ENCODE measurements at places on chromosomes 6 and 20.

- DNase-seq: no peak
Measured at GRCh38 chr6:137370871-137371633, 123.1 kb downstream of the OLIG3 start.

GRCh38 chr6:43127877-43128276, 43.2 kb upstream of the SRF start:
- DNase-seq: no peak

GRCh38 chr20:16314748-16315159, 258.5 kb downstream of the KIF16B start:
- no peak for DNase-seq

- no peak for DNase-seq
Measured at GRCh38 chr6:128847431-128848210, 35.3 kb upstream of the LAMA2 start.

DNA sequence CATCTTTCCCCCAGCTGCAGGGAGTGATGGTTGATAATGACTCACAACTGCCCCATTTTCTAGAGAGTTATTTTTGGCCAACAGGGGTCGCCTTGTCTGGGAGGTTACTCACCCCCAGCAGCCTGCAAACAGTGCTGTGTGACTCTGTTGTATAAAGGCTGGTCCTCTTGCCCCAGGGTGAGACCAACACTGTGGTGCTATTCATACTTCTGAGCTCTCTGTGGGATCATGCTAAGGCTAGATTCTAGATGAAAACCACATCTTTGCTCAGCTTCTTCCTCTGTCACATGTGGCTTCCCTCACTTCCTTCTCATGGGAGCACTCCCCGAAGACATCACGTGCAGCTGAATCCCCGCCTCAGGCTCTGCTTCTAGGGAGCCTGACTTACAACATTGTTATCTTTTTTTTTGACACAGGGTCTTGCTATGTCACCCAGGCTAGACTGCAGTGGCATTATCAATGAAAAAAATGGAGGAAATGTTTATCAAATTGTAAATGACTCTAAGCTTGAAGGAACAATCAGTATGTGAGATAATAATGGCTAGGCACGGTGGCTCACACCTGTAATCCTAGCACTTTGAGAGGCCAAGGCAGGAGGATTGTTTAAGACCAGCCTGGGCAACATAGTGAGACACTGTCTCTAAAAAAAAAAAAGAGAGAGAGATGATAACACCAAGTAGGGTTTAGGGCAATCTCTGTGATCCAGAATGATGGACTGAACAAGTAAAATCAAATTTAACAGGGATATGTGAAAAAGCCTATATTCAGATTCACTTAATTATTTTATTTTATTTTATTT, 55.7 kb upstream of the SLC23A2 start:
- no peak for DNase-seq

- peak; percentile 84 for DNase-seq
Measured at GRCh38 chr6:25411316-25411950, 132.3 kb downstream of the CARMIL1 start.

DNA sequence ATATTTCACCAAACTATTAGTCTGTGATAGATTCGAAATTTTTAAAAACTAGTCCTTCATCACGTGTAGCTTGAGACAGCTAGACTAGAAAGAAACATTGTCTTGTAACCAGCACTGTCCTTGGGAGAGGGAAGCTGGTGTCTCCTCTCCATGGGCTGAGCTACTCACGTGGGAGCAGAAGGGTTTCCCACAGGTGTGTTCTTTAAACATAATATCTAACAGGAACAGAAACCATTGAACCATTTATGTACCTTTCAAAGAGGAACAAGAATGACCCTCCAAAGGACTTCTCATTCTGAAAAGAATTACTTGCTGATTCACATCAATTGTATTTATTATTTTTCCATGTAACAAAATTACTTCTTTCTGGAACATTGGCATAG, 72.4 kb upstream of the SYNJ2 start:
- DNase-seq: no peak

DNA sequence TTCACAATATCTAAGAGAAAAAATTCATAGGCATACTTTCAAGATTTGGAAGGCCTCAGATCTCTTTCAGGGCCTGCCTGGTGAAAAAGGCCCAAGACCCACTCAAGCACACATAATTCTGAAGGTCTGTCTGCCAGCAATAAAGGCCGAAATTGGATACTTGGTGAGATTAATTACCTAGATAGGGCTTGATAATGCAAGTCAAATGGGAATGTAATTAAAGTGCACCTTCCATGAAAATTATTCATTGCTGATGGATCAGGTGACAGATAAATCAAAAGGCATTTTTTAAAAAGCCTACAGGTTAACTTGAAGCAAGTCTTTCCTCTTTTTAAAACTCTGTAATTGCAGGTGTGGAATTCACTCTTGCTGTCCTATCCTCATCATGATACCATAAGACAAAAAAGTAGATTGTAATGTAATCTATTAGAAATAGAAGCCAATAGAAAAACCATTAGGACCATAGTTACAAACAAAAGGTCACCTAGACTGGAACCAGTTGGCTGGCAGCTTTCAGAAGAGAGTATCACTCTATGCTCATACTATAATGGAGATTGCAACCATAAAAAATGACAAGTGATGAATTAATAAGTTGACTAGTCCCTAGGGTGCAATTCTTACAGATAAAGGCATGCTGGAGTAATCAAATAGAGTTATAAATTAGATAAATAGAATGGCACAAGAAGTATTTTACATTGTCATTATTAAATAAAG, 77.3 kb downstream of the EPHA7 start:
- no peak for DNase-seq

DNA sequence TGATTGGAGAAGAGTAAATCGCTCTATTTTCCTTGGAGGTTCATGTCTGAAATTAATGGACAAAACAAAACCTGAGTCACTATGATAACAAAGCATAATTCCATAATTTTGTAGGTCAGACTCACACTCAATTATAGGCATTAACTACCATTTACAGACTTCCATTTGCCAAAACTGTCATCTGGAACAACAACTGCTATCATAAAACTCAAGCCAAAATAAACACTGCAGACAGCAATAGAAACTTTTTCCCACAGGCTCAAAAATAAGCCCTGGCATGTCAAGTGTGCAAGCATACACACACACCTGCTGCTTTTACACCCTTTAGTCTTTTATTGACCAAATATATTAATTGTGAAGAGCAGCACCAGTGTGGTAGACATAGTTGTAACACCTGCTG, 7.1 kb downstream of the MRPS10 start:
- peak; percentile 77 for DNase-seq

GRCh38 chr6:7300926-7301325, 12.1 kb downstream of the SSR1 start:
- no peak for DNase-seq
